ENCODE measurements at places on chromosomes 1 and 21. TPM values are rescaled to one million over a fixed set of nuclear protein-coding genes. Genes with fewer than 3 reads are reported as not detected.

- no peak for DNase-seq
- H3K27me3 ChIP-seq, result no peaks in the 10 kb centered on the region
- H3K4me1 ChIP-seq, result peaks cover 8% of the 10 kb centered on the region
- no peak overlapping the region for H3K27ac ChIP-seq
Measured at GRCh38 chr21:36048357-36048756, 12.0 kb downstream of the SETD4 start.

- no peak overlapping the region for H3K27ac ChIP-seq
- no peaks in the 10 kb centered on the region for H3K27me3 ChIP-seq
- no peak overlapping the region for H3K4me3 ChIP-seq
- no peaks in the 10 kb centered on the region for H3K4me1 ChIP-seq
- peak; percentile 52 for DNase-seq
Measured at GRCh38 chr1:212488436-212489283, 55.9 kb downstream of the NENF start.

GRCh38 chr1:14553711-14554110, 44.8 kb upstream of the KAZN start:
- no peaks in the 10 kb centered on the region for H3K27me3 ChIP-seq
- H3K27ac ChIP-seq, result no peak overlapping the region
- H3K36me3 ChIP-seq, result no peaks in the 10 kb centered on the region
- no peak for DNase-seq
- H3K4me3 ChIP-seq, result no peak overlapping the region
- no peaks in the 10 kb centered on the region for H3K4me1 ChIP-seq

DNA sequence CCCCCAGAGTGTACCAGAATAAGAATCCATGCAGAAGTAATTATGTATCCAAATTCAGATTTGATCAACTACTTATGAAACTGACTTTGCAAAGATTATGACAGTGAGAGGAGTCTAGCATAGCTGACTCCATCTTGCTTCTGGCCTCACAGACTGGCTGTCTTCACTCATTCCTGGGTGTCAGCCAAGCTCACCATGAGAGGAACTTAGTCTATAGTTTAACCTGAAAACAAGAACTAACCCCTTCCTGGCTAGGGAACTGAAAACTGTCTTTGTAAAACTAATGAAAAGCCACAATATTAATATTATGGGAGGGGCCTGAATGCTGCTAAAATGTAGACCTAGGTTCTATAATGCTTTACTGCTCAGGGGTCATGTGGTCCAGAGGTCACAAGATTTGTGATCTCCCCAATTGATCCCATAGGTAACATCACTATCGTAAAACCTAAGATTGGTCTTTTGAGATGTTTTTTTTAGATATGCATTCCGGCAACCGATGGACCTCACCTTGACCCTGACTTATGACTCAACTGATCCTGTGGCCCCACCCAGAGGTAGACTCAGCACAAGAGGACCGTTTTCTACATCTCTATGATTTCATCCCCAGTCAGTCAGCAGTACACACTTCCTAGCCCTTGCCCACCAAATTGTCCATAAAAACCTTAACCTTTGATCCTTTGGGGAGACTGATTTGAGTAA, 55.2 kb downstream of the ATP1B1 start:
- peaks cover 5% of the 10 kb centered on the region for H3K4me1 ChIP-seq
- no peaks in the 10 kb centered on the region for H3K27me3 ChIP-seq
- no peaks in the 10 kb centered on the region for H3K36me3 ChIP-seq
- no peak overlapping the region for H3K4me3 ChIP-seq
- no peak overlapping the region for H3K27ac ChIP-seq

DNA sequence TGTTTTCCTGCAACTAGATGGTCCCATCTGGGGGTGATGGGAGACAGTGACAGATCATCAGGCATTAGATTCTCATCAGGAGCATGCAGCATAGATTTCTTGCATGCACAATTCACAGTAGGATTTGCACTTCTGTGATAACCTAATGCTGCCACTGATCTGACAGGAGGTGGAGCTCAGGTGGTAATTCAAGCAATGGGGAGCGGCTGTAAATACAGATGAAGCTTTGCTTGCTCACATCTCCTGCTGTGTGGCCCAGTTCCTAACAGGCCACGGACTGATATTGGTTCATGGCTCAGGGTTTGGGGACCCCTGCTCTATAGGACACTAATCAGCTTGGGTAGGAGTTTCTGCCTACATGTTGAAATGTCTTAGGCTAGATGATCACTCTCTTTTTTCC, 320.0 kb downstream of the PRDM2 start:
- H3K27ac ChIP-seq, result no peak overlapping the region
- H3K27me3 ChIP-seq, result peaks cover 12% of the 10 kb centered on the region
- H3K36me3 ChIP-seq, result no peaks in the 10 kb centered on the region
- no peak for DNase-seq
- H3K4me3 ChIP-seq, result no peak overlapping the region

- H3K27me3 ChIP-seq, result no peaks in the 10 kb centered on the region
- H3K36me3 ChIP-seq, result no peaks in the 10 kb centered on the region
- H3K27ac ChIP-seq, result no peak overlapping the region
- H3K4me1 ChIP-seq, result no peaks in the 10 kb centered on the region
Measured at GRCh38 chr1:21927533-21928237, 9.4 kb downstream of the HSPG2 start.

DNA sequence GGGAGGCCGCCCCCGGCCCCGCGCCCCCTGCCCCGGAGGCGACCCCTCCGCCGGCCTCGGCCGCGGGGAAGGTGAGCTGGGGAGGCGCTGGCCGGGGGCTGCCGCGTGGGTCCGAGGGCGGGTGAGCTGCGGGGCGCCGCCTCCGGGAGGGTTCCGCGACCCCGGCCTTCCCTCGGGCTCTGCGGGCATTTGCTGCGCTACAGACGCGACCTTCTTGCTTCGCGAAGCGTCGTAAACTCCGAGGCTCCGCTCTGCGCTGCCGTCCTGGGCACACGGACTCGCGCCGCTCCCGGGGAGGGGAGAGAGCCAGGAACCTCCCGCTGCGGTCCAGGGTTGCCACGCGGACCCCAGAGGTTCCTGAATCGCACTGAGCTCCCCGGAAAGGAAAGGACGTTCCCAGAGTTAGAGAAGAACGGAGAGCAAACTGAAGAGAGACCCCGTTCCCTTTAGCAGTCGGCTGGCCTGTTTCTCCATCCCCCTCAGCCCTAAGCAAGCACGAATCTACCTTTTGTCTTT, 345 bp downstream of the SLX9 start:
- H3K4me3 ChIP-seq, result peak overlapping the region; percentile 80
- no peak for DNase-seq
- H3K4me1 ChIP-seq, result peaks cover 42% of the 10 kb centered on the region
- peaks cover 21% of the 10 kb centered on the region for H3K36me3 ChIP-seq
- no peaks in the 10 kb centered on the region for H3K27me3 ChIP-seq

DNA sequence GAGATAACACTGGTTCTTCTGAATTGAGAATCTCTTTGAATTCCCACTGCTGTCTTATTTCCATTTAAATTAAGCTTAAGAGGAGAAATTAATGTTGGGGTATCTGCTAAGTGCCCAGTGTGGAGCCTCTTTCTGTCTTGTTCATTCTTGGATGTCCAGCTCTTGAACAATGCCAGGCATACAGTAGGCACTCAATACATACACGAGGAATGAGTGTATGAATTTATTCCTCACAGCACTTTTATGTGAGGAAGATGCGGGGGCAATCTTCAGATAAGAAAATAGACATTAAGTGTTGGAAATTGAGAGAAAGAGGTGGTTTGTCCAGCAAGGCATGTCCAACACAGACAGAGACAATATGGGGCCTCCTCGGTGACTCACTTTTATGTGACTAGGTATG, 11.8 kb upstream of the ATF3 start:
- peaks cover 42% of the 10 kb centered on the region for H3K4me1 ChIP-seq
- no peaks in the 10 kb centered on the region for H3K36me3 ChIP-seq
- H3K27ac ChIP-seq, result peak overlapping the region; percentile 94
- H3K27me3 ChIP-seq, result peaks cover 20% of the 10 kb centered on the region

GRCh38 chr1:13616234-13616633, 32.6 kb downstream of the PDPN start:
- no peak overlapping the region for H3K4me3 ChIP-seq
- H3K4me1 ChIP-seq, result no peaks in the 10 kb centered on the region
- H3K36me3 ChIP-seq, result no peaks in the 10 kb centered on the region
- peaks cover 27% of the 10 kb centered on the region for H3K27me3 ChIP-seq

DNA sequence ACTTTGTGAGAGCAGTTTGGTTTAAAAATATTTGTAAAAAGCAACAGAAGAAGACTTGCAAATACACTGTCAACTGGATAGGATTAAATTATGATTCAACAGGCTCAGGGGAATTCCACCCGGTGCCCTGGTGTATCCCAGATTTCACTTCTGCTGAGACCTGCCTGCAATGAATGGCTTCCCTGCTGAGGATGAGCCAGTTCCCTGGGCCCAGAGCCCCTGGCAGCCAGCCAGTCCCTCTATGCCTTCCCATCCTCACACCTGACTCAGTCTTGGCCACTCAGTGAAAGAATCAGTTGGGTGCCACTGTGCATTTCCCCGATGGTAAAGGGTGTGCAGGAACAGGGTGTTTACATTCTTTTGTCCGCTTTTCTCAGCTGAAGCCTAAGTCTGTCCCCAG, 64.4 kb downstream of the KCTD3 start:
- H3K4me3 ChIP-seq, result no peak overlapping the region
- DNase-seq, result no peak
- peaks cover 9% of the 10 kb centered on the region for H3K27me3 ChIP-seq
- H3K4me1 ChIP-seq, result no peaks in the 10 kb centered on the region
- H3K27ac ChIP-seq, result no peak overlapping the region

DNA sequence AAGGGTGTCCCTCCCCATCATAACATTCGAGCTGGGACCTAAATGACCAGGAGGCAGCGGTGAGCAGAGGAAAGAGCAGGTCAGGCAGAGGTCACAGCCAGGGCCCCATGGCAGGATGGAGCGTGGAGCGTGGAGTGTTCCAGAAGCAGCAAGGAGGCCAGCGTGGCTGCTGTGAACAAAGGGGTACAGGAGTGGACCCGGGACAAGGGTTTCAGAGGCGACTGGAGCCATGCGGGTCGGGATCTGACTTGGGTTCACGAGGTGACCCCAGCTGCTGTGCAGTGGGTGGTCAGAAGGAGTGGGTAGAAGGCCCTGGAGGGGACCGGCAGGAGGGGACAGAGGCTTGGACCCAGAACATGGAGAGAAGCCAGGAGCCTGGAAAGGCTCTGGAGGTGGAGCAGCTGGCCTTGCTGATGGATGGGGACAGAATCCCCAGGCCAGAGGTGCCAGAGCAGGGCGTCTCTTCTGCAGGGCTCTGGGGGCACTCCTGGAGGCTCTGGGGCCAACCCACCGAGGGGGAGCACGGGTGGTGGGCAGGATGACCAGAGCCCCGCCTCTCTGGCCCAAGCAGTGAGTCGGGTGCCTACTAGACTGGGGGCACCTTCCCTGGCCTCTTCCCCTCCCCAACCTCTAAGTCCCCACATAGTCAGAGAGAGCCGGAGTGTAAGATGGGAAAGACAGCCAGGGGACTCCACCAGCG, 2.3 kb downstream of the CHD5 start:
- no peak for DNase-seq
- no peaks in the 10 kb centered on the region for H3K36me3 ChIP-seq
- no peak overlapping the region for H3K27ac ChIP-seq
- H3K4me3 ChIP-seq, result no peak overlapping the region
- H3K27me3 ChIP-seq, result peaks cover 39% of the 10 kb centered on the region

- no peak overlapping the region for H3K4me3 ChIP-seq
- peaks cover 29% of the 10 kb centered on the region for H3K4me1 ChIP-seq
- no peaks in the 10 kb centered on the region for H3K36me3 ChIP-seq
- no peak overlapping the region for H3K27ac ChIP-seq
- no peak for DNase-seq
Measured at GRCh38 chr1:182304218-182304617, 87.4 kb downstream of the GLUL start.

GRCh38 chr1:9849691-9850441, 26.1 kb upstream of the CLSTN1 start:
- peaks cover 9% of the 10 kb centered on the region for H3K4me1 ChIP-seq
- H3K36me3 ChIP-seq, result peaks cover 4% of the 10 kb centered on the region
- no peak for DNase-seq

- H3K27me3 ChIP-seq, result peaks cover 2% of the 10 kb centered on the region
- no peaks in the 10 kb centered on the region for H3K36me3 ChIP-seq
- H3K4me1 ChIP-seq, result no peaks in the 10 kb centered on the region
- H3K4me3 ChIP-seq, result no peak overlapping the region
- no peak for DNase-seq
Measured at GRCh38 chr1:222042120-222042519, 300.2 kb upstream of the DUSP10 start.

DNA sequence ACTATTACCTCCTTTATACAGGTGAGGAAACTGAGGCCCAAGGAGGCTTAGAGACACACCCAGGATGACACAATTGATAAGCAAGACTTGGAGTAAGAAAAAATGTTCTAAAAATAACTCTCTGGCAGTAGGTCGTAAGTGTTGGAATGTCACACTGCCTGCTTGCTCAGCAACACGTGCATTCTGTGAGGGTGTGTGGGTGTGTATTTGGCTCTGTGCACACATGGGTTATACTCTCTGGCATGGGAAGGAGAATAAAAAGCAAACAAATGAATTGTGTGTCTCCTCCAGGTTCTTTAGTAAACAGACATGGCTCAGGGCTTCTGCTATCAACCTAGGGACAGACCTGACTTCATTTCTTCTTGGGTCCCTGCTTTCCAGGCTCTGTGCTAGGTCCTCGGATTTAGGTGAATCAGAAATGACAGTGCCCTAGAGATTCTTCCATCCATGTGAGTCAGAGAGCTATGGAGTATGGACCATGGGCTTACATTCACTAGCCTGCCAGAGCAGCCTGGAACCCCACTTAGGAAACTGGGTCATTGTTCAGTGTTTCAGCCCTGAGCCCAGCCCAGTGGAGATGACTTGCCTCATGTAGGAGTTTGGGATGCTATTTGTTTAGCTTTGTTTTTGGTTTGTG, 72.4 kb downstream of the ELAVL4 start:
- H3K4me3 ChIP-seq, result no peak overlapping the region
- no peak overlapping the region for H3K27ac ChIP-seq
- DNase-seq, result no peak

The ZBTB18 gene
- total RNA-seq, result 7.2 TPM

The CFHR5 gene
- not detected for total RNA-seq

The S100A3 gene
- total RNA-seq, result not detected

The SLFNL1 gene
- 0.12 TPM for total RNA-seq

The CD160 gene
- not detected for total RNA-seq

All from activated naive CD4-positive, alpha-beta T cell treated with anti-CD3 and anti-CD28 coated beads for 36 hours (primary cell).